ENCODE measurements at places on chromosomes 16 and 17. TPM values are rescaled to one million over a fixed set of nuclear protein-coding genes. Genes with fewer than 3 reads are reported as not detected.

The MRPL12 gene
- total RNA-seq: 106 TPM

The SEPTIN12 gene
- total RNA-seq: not detected

The B3GNT9 gene
- 4.5 TPM for total RNA-seq

The CPD gene
- 53.4 TPM for total RNA-seq
